Stimulated activated CD4-positive, alpha-beta T cell treated with anti-CD3 and anti-CD28 coated beads, Interleukin-1b, Interleukin-23, amount 100 ng/mL, for 1 hour (primary cell): ENCODE measurements at places on chromosomes 6 and 20.

DNA sequence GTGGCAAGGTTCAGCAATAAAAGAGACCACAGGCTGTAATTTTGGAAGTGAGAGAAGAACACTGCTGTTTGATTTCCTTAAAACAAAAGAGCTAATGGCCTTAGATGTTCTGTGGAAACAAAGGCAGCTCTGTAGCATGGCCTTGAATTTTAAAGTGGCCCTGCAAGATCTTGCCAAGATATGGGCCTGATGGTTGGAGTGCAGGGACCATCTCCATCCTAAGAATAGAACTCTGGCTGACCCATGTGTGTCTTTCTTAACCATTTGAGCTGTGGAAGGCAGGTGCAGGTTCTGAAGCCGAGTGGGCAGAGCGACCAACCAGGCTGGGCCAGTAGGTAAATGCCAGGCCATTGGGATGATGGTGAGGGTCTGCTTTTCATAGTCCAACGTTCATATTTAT is 73.8 kb upstream of the VSTM2L start:
- DNase-seq: no peak

DNA sequence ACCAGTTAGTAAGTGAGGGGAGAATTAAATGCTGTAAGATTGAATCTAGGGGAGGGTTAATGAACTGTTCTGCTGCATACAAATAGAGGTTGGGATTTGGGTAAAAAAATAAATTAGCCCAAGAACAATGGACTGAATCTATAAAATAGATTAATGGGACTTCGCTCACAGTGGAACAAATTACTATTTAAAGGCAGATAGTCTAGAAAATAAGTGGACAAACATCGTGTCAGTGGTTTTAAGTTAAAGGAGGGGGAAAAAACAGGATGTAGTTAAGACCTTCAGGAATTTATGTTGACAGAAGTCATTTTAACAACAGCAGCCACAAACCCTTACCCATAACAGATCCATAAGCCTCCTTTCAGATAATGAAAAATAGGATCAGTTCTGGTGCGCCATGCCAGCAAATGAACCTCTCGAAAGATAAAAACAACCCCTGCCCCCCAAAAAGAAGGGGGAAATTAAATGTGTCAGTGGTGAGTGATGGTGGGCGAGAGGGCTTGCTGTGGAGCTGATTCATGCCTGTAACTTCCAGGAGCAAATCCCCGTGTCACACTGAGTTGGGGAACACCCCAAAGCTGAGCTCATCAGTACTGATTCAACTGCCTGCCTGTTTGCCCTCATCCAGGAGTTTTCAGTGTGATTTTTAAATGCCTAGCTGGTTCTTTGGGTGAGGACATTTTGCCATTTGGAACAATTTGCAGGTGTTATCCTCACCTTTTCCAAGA is 86.8 kb downstream of the PPP1R14C start:
- no peak for DNase-seq

DNA sequence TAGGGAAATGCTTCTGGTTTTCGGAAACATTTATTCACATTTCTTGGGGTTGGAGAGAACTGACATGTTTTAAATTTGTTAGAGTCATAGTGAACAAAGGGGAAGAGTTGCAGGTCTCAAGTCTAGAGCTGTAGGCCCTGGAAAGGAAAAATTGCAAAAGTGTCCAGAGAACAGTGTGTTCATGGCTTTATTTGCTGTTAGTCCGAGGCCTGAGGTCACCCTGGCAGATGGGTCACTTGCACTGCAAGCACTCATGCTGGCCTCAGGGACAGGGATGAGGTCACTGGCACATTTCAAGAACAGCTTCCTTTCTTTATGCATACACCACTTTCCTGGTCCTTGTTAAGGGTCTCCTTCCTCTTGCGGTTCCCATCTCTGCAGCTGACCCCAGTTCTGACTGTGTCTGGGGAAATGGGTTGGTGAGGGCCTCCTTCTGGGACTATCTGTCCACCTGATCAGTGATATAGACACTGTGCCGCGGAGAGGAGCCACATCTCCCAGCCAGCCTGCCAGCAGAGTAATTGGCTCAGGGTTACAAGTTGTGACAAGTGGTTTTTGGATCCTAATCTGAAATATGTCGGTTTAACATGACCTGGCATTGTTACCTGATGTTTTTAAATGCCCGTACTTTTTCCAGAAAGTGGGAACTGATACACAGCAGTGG is 194.0 kb downstream of the EYA4 start:
- DNase-seq: no peak

GRCh38 chr6:29602564-29603361 is 17.8 kb downstream of the OR2H2 start:
- DNase-seq: no peak

DNA sequence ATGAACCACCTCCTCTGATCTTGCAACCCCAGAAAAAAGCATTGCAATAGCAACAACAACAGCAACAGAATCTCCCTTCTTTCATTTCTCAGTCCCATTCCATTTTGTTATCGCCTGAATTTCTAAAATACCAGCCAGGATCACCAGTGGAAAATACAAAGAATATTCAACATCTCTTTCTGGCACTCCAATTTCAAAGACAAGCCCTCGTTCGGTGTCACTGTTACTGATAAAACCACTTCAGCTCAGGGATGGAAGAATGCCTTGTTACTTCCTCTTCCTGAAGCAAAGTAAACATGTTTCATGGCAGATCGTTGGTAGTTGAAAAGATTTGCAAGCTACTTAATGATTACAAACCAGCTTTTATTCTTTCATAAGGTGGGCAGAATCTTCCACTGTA is 94.0 kb upstream of the SPTLC3 start:
- no peak for DNase-seq

DNA sequence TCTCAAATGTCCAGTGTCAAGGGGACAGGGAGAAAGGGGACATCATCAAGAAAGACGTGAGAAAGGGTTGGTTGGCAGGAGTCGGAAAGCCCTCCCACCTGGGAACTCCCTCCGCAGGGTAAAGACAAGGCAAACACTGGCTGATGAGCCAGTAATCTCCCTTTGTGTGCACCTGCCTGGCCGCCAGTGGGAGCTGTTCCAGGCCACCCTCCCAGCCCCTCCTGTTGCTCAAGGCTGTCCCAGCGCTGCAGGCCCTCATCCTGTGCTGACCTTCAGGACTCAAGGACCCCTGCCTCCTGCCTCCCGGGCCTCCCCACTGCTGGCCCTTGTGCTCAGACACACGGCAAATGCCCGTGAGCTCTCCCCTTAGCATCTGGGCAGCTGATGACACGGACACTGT is 7.4 kb downstream of the FRMD1 start:
- no peak for DNase-seq

- DNase-seq: no peak
Measured at GRCh38 chr6:110255211-110255750, 75.1 kb downstream of the CDC40 start.

DNA sequence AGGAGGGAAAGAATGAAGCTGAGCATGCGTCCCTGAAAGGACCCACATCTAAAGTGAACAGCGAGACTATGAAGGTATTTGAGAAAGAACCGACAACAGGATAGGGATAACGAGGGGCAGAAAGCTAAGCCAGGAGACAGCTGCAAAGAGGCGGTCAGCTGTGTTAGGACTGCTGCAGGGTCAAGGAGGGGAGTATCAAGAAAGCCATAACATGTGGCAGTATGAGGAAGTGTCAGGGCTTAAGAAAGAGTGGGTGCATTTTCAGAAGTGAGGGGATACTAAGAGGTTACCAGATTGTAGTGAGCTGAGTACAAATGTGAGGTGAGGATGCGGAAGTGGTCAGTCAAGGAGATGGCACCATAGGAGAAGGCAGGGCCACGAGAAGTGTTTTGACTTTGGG is 21.2 kb downstream of the MYLIP start:
- DNase-seq: no peak

- DNase-seq: no peak
Measured at GRCh38 chr20:62267543-62267942, 29.2 kb downstream of the OSBPL2 start.

DNA sequence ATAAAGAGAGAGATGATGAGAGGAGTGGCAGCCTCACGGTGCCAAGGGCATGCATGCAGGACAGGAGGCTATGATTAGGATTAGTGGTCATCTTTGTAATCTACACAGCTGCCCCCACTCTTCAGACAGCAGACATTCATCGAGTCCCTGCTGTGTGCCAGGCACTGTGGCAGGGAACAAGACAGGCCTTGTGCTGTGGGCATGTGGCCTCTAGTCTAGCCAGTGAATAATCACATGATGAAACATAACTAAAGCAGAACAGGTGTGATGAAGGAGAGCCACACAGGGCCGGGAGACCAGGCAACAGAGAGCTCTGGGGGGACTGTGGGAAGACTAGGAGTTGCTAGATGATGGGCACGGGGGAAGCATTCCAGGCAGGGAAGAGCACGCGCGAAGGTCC is 22.2 kb downstream of the TOX2 start:
- no peak for DNase-seq

GRCh38 chr6:4687989-4688947 is 87.9 kb upstream of the CDYL start:
- no peak for DNase-seq

DNA sequence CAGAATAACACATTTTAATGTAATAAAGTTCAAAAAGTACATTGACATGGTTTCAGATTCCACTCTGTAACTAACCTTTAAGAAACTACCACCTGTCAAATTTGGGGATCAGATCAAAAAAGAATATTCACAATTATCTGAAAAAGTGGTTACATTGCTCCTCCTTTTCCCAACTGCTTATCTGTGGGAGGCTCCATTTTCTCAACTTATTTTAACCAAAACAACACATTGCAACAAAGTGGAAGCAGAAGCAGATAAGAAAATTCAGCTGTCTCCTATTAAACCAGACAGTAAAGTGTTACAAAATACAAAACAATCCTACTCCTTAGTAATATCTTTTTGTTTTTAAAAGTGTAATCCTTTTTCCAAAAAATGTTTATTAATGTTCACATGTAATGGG is 61.4 kb downstream of the PDSS2 start:
- DNase-seq: no peak

GRCh38 chr6:16322666-16323312 is 84.4 kb downstream of the GMPR start:
- peak; percentile 39 for DNase-seq

DNA sequence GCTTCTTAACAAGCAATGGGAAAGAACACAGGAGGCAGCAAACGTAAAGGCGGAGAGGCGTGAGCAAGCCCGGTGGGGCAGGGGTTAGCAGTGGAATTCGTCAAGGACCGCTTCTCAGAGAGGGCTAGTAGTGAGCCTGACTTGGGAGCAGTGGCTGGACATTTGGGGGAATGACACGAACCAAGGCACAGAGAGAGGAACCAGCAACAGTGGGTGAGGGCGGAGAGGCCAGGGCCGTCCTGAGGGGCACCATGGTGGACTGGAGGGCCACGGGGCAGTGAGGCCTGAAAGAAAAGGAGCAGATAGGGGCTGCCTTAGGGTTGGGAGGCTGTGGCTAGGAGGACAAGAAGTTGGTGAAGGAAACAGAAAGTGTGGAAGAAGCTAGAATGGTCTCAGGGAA is 12.1 kb upstream of the ARID1B start:
- DNase-seq: no peak
